Myocyte (in vitro differentiated cells): ENCODE measurements at places on chromosomes 4 and X. TPM values are rescaled to one million over a fixed set of nuclear protein-coding genes. Genes with fewer than 3 reads are reported as not detected.

Gene SPANXD
- total RNA-seq = not detected in 2 replicates

Gene PNPLA4
- total RNA-seq = not detected in 2 replicates

Gene KIF4A
- 0.27 and 0.36 TPM in 2 replicates for total RNA-seq

Gene CD40LG
- not detected in 2 replicates for total RNA-seq

Gene RTL9
- 0.52 and 1.2 TPM in 2 replicates for total RNA-seq

Gene RBM47
- total RNA-seq = not detected in 2 replicates

Gene SLC6A14
- not detected in 2 replicates for total RNA-seq

Gene TMEM156
- total RNA-seq = not detected in 2 replicates

Gene NOX1
- 0.10 and 0.11 TPM in 2 replicates for total RNA-seq

Gene EFHC2
- total RNA-seq = 0.21 and 0.47 TPM in 2 replicates

Gene AMMECR1
- 12.5 and 17.4 TPM in 2 replicates for total RNA-seq

Gene SLITRK4
- 2.8 and 3.5 TPM in 2 replicates for total RNA-seq

Gene GPR173
- total RNA-seq = 2.2 and 2.5 TPM in 2 replicates

Gene ASB12
- 0.83 TPM in 1 of 2 replicates, not detected in the other for total RNA-seq

Gene C4orf50
- 0.05 TPM in 2 replicates for total RNA-seq

Gene UGT2B17
- 0.16 TPM in 1 of 2 replicates, not detected in the other for total RNA-seq

Gene MAGEC3
- total RNA-seq = not detected in 2 replicates

Gene TMEM255A
- total RNA-seq = 0.05 TPM in 1 of 2 replicates, not detected in the other

Gene CAPN6
- total RNA-seq = 0.70 and 0.73 TPM in 2 replicates

Gene ASB9
- total RNA-seq = 0.70 and 1.1 TPM in 2 replicates

Gene CLDN22
- not detected in 2 replicates for total RNA-seq

Gene AADAT
- total RNA-seq = 3.7 and 9.1 TPM in 2 replicates

Gene NR0B1
- 0.42 TPM in 1 of 2 replicates, not detected in the other for total RNA-seq

Gene LRIT3
- 0.03 TPM in 1 of 2 replicates, not detected in the other for total RNA-seq

Gene HS3ST1
- 0.05 and 0.16 TPM in 2 replicates for total RNA-seq

Gene SFRP2
- not detected in 2 replicates for total RNA-seq

Gene CXXC4
- total RNA-seq = 0.05 and 0.11 TPM in 2 replicates

Gene SPANXN5
- total RNA-seq = not detected in 2 replicates

Gene TEX11
- not detected in 2 replicates for total RNA-seq

Gene GLOD5
- not detected in 2 replicates for total RNA-seq

Gene FOXR2
- total RNA-seq = not detected in 2 replicates

Gene BTK
- not detected in 2 replicates for total RNA-seq

Gene GABRA4
- total RNA-seq = not detected in 2 replicates

Gene TMPRSS11D
- not detected in 2 replicates for total RNA-seq

Gene ITIH6
- total RNA-seq = not detected in 2 replicates

Gene CCDC158
- not detected in 2 replicates for total RNA-seq

Gene PPEF1
- total RNA-seq = 1.0 and 1.2 TPM in 2 replicates

Gene LANCL3
- total RNA-seq = 0.21 and 0.31 TPM in 2 replicates

Gene UFSP2
- 38.4 and 43.3 TPM in 2 replicates for total RNA-seq

Gene DLG3
- total RNA-seq = 1.0 and 1.2 TPM in 2 replicates
